ENCODE measurements at places on chromosomes 3 and 15.

DNA sequence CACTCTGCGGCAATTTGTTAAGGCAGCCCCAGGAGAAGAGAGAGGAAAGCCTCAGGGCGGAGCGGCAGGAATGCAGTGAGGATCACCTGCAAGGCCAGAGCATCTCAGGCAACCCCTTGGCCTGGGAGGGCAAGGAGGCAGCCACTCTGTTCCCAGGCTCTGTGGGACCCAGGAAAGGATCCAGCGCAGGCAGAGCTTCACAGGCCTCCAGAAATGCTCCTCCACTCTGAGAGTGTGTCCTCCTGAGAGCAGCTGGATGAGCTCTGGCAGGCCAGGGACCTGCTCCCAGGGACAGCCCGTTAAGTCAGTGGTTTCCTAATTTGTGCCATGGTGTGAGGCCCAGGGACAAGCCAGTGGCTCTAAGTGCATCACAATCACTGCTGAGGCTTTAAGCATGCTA lies 35.2 kb downstream of the RAB6B start:
- DNase-seq = no peak

- DNase-seq = no peak
Measured at GRCh38 chr3:160830796-160831195, 74.8 kb downstream of the PPM1L start.

GRCh38 chr3:172644258-172644657 lies 66.6 kb downstream of the NCEH1 start:
- no peak for DNase-seq

- no peak for DNase-seq
Measured at GRCh38 chr3:35305406-35305805, 333.9 kb upstream of the ARPP21 start.

GRCh38 chr15:85691350-85692240 lies 103.1 kb downstream of the KLHL25 start:
- no peak for DNase-seq

- DNase-seq = no peak
Measured at GRCh38 chr15:90667073-90667754, 49.9 kb upstream of the BLM start.
